ENCODE measurements at places on chromosomes 12 and 14.

DNA sequence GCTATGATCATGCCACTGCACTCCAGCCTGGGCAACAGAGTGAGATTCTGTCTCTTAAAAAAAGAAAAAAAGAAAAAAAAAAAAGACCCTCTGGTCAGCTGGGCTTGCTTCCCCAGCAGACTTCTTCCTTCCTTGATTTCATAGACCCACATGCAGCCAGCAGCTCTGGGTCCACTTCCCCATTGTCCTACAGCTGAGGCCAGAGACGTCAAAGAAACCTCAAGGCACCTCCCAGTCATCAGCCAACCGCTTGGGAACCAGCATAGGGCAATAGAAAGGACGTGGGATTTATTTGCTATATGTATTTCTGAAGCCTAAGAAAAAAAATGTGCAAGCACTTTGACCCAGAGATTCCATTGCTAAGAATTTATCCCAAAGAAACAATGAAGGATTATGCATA lies 35.4 kb upstream of the SPPL3 start:
- DNase-seq, result no peak

- DNase-seq, result no peak
Measured at GRCh38 chr12:65152012-65152411, 17.4 kb upstream of the LEMD3 start.

- DNase-seq, result no peak
Measured at GRCh38 chr12:73629893-73630831, 907.5 kb upstream of the ATXN7L3B start.

- no peak for DNase-seq
Measured at GRCh38 chr12:31456562-31456961, 130.6 kb upstream of the SINHCAF start.

DNA sequence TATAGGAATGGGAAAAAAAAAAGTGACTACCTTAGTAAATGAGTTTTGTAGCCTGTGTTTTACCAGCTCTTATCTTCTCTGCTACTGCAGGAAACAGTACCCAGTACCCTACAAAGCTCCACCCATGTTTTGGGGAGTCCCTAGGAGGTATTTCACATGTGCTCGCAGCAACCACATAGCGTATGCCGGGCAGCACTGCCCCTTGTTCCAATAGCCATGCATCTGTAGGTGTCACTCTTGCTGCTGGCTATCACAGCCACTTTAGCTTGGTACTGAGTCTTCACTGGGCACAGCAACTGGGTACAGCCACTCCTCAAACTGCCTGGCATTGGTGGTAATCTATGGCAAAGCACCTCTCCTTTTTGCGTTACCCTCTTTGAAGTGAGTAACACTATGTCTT lies 2.0 kb upstream of the MDM1 start:
- no peak for DNase-seq

DNA sequence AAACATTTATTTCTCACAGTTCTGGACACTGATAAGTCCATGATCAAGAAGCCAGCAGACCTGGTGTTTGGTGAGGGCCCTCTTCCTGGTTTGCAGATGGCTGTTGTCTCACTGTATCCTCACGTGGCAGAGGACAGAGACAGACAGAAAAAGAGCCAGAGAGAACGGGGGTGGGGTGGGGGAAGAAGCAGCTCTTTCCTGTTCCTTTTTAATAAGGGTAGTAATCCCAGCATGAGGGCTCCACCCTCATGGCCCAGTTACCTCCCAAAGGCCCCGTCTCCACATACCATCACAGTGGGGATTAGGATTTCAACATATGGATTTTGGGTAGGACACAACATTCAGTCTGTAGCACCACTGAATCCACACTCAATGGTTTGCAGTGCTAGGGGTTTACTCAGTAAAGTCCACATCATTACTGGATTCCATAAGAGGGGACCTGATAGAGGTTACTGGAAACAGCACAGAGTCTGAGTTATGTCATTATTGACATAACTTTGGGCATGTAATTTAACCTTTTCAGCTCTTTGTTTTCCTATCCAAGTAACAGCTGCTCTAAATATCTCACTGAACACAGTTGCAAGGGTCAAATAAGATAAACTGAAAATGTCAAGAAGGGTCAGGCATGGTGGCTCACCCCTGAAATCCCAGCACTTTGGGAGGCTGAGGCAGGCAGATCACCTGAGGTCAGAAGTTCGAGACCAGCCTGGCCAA lies 53.2 kb downstream of the RPAP3 start:
- no peak for DNase-seq

- DNase-seq, result no peak
Measured at GRCh38 chr14:81589381-81590065, 55.9 kb upstream of the SEL1L start.

- DNase-seq, result no peak
Measured at GRCh38 chr12:19760611-19761010, 321.3 kb downstream of the AEBP2 start.

GRCh38 chr14:25086821-25087396 lies 37.0 kb upstream of the STXBP6 start:
- DNase-seq, result no peak

DNA sequence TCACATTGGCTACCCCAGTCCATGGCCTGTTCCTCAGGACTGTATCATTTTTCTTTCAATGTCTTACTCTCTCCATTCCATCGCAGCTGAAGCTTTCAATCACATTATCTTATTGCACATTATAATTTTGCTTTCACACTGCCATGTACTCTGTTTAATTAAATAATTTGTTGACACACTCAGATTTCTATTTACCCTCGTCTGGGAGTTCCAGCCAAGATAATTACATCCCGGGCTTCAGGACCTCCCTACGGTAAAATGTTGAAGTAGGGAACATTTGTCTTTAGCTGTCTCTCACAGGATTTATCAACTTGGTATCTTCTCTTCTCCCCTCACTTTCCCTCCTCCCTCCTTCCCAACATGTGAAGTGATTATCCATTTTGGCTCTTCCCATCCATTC lies 177.2 kb upstream of the RASSF8 start:
- DNase-seq, result no peak

DNA sequence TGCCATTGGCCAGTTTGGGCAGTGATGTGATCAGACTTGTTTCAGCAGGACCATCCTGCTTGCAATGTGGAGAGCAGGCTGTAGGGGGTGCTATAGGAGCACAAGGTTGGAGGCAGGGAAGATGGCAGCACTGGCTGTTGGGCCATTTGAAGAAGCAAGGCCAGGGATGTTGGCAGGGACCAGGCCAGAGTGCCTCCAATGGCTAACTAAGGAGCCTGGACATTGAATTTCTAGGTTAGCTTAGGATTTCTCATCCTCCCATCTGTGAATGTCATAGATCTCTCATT lies 23.5 kb downstream of the FGF23 start:
- no peak for DNase-seq

DNA sequence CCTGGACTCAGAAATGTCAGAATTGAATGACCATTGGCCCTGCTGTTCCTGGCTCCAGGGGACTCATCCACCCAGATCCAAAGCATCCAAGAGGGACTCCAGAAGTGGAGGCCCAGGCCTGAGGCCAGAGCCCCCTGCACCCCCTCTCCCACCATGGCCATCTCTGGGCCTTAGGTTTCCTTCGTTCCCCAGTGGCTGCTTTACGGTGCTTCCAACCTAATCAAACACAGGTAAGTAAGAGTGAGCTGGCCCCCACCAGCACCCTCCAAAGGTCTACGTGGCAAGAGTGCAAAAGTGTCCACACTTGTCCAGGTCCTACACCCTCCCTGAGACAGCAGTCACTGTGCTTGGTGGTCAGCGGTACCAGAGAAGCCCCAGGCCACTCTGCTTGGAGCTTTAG lies 139.0 kb downstream of the DPF3 start:
- no peak for DNase-seq

GRCh38 chr12:108518101-108518715 lies 3.1 kb downstream of the FICD start:
- no peak for DNase-seq

- no peak for DNase-seq
Measured at GRCh38 chr12:104551313-104551931, 94.7 kb downstream of the CHST11 start.

- no peak for DNase-seq
Measured at GRCh38 chr14:94676495-94677185, 64.4 kb downstream of the SERPINA3 start.

- DNase-seq, result no peak
Measured at GRCh38 chr14:34775922-34776321, 61.5 kb upstream of the CFL2 start.

DNA sequence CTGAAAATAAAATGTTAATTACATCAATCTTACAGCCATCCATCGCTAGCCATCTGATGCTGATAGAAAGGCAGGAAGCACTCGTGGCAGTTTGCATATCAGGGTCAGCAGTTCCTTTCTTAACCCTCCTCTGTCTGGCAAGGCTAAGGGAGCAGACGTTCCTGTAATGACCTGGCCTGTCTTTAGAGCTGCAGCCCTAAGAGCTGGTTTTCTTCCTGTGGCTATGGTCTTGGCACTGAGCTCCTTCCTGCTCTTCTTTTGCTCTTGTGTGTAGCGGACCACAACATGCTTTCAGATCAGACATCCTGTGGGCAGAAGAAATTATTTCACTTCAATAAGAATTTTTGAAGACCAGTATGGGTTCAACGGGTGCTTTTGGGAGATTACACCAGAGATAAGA lies 170.4 kb downstream of the DAD1 start:
- DNase-seq, result no peak

- no peak for DNase-seq
Measured at GRCh38 chr14:46964378-46964777, 312.8 kb upstream of the RPL10L start.

DNA sequence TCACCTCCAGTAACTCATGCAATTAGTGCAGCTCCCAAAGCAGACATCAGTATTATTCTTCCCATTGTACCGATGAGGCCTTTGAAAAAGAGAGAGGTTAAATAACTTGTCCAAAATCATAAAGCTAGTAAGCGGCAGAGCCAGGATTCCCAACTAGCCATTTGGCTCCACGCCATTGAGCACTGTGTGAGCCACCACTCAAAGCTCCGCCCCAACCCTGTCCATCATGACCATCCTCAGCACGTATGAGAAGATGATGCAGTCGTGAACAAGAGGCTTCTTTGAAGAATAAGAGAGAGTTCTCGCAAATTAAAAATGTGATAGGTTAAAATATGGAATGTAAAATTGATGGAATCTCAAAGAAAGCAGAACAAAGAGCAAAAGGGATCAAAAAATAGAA lies 14.6 kb downstream of the CLMN start:
- no peak for DNase-seq

- no peak for DNase-seq
Measured at GRCh38 chr12:123453165-123453564, 4.8 kb upstream of the SNRNP35 start.

DNA sequence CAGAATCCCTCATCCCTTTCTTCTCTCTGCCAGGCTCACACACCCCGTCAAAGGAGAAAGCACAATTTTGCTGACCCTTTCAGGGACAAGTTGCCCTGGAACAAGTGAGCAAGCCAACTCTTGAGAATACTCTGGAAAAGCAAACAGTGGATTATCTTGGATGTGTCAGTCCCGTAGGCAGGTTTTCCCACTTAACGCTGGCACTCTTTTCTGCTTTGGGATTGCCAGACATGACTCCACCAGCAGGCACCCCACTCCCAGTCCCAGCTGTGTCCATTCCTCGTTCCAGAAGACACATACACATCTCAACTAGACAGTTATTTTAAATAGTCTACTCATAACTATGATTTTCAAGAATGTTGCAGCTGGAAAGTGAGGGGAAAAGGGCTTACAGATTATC lies 145.5 kb upstream of the CDKN3 start:
- DNase-seq, result no peak

DNA sequence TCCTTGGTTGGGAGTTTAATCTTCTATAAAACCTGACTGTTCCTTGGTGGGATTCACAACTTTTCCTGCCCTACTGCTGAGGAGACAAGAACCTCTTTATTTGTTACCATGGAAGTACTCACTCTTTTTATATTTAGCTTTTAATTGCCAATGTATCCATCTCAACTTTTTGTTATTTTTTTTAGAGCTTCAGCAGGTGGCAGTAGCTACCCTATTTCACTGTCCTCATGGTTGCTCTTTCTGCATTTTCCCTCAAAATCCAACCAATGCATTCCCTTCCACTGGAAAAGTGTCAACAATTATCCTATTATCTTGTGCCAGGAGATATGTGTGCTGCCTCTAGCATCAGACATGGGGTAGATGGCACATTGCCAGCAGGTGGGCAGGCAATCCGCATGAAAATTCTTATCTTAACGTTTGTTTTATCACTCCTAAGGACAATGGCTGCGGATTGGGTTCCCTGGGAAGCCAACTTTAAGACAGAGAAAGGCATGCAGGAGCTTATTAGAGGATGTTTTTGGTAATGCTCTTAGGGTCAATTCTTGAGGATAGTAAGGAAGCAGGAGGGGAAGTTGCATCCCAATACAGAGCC lies 406.4 kb downstream of the SNAPC1 start:
- no peak for DNase-seq

GRCh38 chr12:127162307-127162706 lies 1104.7 kb upstream of the TMEM132C start:
- DNase-seq, result no peak

DNA sequence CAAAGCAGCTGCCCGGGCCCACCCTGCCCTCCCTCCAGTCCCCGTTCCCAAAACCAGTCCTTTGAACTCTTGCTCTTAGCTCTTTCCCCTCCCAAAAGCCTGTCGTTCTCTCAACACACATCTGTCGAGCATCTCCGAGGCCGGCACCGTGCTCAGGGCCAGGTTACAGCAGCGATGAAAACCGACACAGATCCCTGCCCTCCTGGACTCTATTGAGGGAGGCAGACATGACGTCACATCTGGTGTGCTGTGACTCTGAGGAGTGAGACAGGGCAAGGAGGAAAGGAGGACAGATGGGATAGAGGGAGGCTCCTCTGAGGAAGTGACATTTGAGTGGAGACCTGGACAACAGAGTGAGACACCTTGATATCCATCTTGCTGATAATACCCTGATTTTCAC lies 34.6 kb upstream of the PWP1 start:
- no peak for DNase-seq

DNA sequence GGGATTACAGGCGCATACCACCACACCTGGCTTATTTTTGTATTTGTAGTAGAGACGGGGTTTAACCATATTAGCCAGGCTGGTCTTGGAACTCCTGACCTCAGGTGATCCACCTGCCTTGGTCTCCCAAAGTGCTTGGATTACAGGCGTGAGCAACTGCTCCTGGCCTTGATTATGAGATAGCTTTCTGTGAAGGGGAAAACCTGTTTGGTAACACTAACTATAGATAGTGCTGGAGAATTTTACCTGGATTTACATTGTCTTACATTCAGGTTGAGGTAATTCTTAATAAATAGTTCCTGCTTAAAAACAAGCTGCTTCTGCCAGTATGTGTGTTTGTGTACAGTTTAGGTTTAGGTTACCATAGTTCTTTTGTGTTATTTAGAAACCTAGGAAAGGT lies 77.1 kb downstream of the MON2 start:
- no peak for DNase-seq

- no peak for DNase-seq
Measured at GRCh38 chr12:104994336-104994735, 8.2 kb downstream of the NOPCHAP1 start.

GRCh38 chr12:71759941-71760340 lies 5.3 kb downstream of the RAB21 start:
- DNase-seq, result no peak
